Fibroblast of skin of scalp (primary cell): ENCODE measurements at places on chromosomes 3 and 15.

DNA sequence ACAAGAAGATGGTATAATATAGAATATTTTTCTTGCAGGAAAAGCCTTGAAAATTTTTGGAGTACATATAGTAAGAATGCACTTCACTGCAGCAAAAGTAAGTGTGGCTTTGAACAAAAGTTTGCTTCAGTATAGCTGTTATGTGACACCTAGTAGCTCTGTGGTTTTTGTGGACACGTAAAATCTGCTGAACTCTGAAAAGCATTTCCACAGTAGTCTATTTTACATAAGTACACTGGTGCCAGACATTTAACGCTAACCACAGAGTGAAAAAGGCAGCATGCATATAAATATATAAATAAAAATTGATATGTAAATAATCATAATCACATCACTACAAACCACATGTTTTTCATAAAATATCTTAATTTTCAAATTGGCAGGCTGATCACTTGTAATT, 39.8 kb downstream of the CGGBP1 start:
- no peak for DNase-seq

DNA sequence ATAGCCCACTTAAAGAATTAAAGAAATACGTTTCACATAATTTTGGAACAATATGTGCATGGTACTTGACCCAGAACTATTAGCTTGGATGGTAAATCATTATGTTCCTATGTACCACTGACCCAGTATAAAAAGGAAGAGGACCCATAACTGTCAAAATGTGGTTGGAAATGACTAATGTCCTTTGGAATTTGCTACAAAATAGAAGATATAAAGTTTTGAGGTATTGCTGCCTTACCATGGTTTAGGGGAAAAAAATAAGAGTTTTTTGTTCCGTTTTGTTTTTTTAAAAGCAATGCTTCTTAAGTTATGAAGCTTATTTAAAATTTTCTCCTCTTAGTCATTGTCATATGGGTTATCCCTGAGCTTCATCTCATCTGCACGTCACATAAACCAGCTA, 15.8 kb upstream of the TFDP2 start:
- peak; percentile 37 for DNase-seq

- no peak for DNase-seq
Measured at GRCh38 chr3:9270704-9271103, 21.3 kb upstream of the SRGAP3 start.

DNA sequence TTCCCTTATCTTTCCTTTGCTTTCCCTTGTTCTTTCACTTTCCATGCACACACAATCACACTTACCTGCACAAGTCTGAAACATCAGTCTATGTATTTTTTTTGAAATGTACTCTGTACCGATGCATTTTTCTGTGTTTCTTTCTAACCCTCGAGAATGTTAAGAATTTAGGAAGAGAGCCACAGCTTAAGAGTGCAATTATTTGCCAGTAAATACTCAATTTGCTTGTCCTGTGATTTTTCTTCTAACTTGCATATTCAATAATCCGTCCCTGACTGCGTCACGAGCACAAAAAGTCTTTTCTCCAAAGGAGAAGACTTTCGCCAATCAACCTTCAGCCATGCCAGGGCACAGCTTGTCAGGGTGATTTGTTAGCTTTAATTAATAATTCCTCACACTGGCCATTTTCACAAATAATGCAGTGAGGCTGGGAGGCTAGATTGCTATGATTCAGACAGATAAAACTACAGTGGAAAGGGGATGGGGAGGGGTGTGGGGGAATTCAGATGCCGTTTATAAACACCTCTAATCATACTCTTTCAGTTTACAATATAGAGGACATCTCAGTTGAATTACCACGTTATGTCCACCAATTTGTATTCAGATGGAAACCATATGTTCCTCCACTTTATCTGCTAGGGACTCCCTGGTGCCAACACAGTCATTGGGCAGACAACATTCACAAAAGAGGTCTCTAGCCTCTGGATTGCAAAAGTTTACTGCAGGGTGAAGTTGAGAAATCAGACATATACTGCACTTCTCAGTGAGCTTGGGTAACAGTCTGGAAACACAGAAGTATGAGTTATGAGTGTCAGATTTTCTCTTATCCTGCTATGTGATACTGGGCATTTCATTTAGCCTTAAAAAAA, 388.0 kb downstream of the ZBTB20 start:
- peak; percentile 38 for DNase-seq

- DNase-seq = peak; percentile 32
Measured at GRCh38 chr3:169103951-169104941, 559.3 kb downstream of the MECOM start.

DNA sequence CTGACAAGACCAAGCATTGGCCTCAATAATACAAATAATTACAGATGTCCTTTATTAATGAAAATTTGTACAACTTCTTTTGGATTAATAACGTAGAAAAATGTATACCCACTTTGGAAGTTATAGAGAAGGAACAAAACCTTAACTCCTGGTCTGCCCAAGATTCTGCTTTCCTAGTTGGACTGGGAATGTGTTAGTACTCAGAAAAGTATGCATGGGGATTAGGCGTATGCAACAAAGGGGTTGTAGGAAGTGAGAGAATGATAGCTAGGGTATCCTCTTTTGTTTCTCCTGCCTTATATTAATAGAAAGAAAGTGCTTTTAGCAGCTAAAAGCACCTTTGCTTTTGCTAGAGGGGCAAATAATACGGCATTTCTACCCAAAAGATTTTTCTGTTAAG, 116.2 kb upstream of the LRRFIP2 start:
- DNase-seq = peak; percentile 78

GRCh38 chr3:177382944-177383343, 185.7 kb upstream of the TBL1XR1 start:
- DNase-seq = no peak

DNA sequence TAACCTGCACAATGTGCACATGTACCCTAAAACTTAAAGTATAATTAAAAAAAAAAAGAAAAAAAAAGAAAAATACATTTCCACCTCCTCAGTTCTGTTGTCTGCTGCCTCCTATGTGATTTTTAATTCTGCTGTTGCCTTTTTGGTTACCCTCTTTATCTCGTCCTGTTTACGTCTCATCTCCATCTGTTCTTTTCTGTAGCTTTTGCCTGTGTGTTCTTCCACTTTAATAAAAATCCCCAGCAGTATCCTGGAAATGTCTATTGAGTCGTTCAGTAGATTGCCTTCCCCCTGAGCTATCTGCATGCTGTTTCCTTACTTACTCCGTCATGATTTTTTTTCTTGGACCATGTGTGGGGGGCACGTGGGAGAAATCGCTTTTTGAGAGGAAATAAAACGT, 302.5 kb downstream of the FEZF2 start:
- no peak for DNase-seq

- DNase-seq = no peak
Measured at GRCh38 chr3:128091586-128091985, 32.0 kb downstream of the RUVBL1 start.

- DNase-seq = no peak
Measured at GRCh38 chr3:25724948-25725645, 58.1 kb downstream of the NGLY1 start.

GRCh38 chr3:54850484-54851018, 77.3 kb downstream of the LRTM1 start:
- no peak for DNase-seq

DNA sequence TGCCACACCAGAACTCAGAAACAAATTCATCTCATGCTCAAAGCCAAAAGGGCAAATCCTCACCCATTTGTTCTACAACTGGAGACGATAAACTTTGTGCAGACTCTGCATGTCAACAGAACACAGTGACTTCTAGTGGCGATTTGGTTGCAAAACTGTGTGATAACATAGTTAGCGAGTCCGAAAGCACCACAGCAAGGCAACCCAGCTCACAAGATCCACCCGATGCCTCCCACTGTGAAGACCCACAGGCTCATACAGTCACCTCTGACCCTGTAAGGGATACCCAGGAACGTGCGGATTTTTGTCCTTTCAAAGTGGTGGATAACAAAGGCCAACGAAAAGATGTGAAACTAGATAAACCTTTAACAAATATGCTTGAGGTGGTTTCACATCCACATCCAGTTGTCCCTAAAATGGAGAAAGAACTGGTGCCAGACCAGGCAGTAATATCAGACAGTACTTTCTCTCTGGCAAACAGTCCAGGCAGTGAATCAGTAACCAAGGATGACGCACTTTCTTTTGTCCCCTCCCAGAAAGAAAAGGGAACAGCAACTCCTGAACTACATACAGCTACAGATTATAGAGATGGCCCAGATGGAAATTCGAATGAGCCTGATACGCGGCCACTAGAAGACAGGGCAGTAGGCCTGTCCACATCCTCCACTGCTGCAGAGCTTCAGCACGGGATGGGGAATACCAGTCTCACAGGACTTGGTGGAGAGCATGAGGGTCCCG, 199.7 kb downstream of the AKAP13 start:
- no peak for DNase-seq

GRCh38 chr15:60299452-60300047, 98.2 kb downstream of the ANXA2 start:
- DNase-seq = peak; percentile 46

GRCh38 chr3:76352511-76353284, 567.3 kb upstream of the ZNF717 start:
- no peak for DNase-seq

GRCh38 chr3:13655061-13655913, 106.4 kb downstream of the FBLN2 start:
- DNase-seq = peak; percentile 45

GRCh38 chr15:58532126-58532525, 100.3 kb downstream of the LIPC start:
- no peak for DNase-seq

DNA sequence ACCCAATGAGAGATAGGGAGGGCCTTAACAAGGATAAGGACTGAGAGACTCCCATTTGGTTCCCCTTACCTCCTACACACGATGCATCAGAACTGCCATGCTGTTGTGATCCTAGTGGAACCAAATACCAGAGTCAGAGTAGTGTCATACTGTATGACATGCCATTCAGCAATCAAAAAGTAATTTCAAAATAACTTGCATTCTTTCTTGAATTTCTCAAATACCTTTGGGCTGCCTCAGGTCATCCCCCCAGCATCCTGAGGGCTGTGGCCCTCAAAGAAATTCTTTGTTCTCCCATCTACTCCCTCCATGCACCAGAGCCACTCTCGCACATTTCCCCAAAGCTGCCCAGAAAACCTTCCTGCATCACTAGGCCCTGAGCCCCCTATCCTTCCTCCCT, 68.9 kb upstream of the PPP2R3A start:
- peak; percentile 66 for DNase-seq

GRCh38 chr15:56930669-56931313, 12.3 kb downstream of the TCF12 start:
- DNase-seq = no peak

- no peak for DNase-seq
Measured at GRCh38 chr3:192364316-192364715, 363.0 kb downstream of the FGF12 start.

DNA sequence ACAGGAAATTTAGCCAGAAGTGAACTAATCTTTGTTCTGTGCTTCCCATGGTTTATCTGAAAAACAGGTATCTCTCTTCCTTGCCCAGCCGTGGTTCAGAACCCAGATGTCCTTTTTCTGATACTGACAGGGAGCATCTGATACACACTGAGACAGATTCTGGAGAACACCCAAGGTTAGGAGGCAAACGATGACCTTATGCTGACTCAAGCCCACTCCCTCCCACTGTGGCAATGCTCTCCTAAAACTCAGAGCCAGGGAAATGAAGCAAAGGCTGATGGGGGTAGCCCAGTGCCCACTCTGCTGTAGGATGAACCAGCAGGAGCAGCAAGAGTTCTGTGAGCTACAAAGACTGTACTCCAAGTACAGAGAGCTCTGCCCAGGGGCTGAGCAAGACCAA, 225.1 kb downstream of the NTRK3 start:
- DNase-seq = no peak

DNA sequence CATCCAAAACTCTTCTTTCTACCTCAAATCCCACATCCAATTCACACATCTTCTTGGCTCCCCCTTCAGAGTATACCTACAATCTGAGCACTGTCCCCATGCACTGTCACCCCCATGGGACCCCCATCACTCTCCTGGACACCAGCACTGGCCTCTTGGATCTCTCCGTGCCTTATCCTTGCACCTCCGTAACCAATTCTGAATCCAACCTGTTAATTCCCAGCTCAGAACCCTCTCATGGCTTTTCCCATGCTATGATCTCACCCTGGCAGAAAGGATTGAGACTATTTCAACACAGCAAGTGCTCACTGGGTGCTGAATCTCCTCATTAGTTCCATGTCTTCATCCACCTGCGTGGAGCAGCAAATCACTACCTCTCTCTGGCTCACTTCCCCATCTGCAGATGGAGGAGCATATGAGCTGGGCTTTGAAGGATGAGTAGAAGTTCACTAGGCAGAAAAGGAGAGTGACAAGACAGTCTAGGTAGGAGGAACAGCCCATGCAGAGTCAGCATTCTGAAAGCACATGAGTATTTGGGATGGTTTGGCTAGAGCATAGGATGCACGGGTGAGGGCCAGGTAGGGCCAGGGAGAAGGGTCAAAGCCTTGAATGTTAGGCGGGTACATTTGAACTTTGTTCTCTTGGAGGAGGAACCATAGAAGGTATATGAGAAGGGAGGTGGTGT, 48.7 kb downstream of the SLC6A6 start:
- DNase-seq = no peak

GRCh38 chr3:59772416-59773408, 722.9 kb upstream of the CFAP20DC start:
- DNase-seq = no peak

DNA sequence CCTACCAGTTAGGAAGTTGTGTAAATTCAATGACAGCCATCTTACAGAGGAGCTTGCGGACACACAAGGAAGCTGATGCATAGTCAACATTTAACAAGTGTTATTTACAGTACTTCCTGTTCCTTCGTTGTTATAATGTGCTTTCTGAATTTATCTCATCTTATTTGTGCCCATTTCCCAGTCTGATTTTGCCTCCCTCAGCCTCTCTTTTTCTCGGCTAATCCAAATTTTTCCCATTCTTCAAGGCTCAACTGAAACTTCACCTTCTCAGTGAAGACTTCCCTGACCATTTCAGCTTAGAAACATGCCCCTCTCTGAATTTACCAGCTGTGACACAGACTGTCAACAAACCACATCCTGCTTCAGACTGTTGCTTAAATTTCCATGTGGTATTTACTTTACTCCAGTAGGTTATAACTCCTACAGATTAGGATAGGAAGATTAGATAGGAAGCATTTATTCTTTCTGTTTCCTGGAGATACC, 55.7 kb upstream of the CP start:
- peak; percentile 81 for DNase-seq

GRCh38 chr15:88745065-88745464, 58.2 kb upstream of the ACAN start:
- no peak for DNase-seq

- no peak for DNase-seq
Measured at GRCh38 chr3:120850381-120851295, 57.4 kb upstream of the STXBP5L start.

GRCh38 chr3:9301798-9302197, 52.4 kb upstream of the SRGAP3 start:
- DNase-seq = no peak
